ENCODE measurements at places on chromosomes 4 and X. TPM values are rescaled to one million over a fixed set of nuclear protein-coding genes. Genes with fewer than 3 reads are reported as not detected.

GRCh38 chrX:45842207-45842925 lies 641.7 kb upstream of the DIPK2B start:
- no peak for DNase-seq

- DNase-seq, result no peak
Observed at GRCh38 chr4:109215506-109215905, 87.0 kb downstream of the COL25A1 start.

DNA sequence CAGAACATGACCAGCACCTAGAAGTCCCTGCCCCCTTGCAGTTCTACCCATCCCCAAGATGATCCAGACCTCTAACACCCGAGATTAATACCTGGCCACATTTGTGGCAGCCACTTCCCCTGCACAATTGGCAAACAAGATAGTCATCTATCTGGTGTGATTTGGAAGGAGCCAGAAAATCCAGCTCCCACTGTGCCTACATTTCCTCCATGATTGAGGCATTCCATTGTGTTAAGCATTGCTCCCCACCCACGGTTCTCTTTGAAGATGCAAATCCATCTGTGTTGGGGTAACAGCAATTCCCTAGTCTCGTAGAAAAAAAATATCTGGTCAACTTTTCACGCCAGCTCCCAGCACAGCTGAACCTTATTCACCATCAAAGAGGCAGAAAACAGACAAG lies 405.0 kb downstream of the BCOR start:
- no peak for DNase-seq

PAGE4 gene
- 2.6 TPM for polyA plus RNA-seq
